AG09309 (cell line): ENCODE measurements at places on chromosomes 6 and 20.

GRCh38 chr20:35600993-35601973, 14.3 kb upstream of the SPAG4 start:
- no peak for DNase-seq

DNA sequence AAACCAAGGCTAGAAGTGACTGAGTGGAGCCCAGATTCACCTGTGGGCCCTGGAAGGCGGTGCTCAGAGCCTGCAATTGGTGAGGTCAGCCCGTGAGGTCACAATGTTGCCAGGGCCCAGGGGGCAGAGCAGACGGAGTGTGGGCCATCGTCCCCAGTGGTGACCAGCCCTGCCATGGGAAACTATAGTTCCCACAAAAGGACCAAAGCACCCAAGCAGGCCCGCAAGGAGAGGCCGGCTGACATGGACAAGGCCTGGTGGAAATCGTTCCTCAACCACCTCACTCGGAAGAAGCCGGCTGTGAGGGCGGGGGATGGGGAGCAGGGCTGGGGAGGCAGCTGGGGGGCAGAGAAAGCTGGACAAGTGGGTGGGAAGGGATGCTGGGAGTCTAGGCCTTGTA, at the start of gene C20orf144:
TSS of gene C20orf144 (plus strand) at position 156 of the 400 bp plus-strand sequence. CDS start at position 175, 19 bp downstream.
- DNase-seq: no peak

DNA sequence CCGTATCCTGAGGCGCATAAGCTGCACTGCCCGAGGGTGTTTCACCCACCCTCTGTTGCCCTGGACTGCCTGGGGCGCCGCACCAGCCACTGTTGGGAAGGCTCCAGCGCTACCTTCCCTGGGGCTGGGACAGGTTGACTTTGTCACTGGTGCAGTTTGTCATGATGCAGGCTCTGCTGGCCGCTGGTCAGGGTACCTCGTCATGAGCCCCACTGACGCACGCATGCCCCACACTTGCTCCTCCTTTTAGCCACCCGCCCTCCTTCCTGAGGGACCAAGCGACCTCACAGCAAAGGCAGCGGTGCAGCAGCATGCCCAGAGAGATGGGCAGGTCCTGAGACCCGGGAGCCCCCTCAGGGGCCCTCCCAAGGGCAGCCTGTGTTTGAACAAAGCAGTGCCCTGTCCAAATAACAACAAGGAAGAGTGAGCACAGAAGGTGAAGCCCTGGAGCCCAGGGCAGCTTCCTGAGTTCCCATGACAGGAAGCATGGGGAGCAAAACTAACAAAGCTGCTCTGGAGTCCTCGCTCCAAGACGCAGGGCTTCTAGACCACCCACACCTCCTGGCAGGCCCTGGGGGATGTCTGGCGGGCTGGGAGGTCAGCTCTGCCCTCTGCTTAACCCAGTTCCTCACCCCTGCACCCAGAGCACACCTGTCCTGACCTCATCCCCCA, 50.1 kb upstream of the SMOC2 start:
- no peak for DNase-seq

GRCh38 chr6:120993929-120994572, 340.2 kb downstream of the TBC1D32 start:
- no peak for DNase-seq

GRCh38 chr6:106178900-106179299, 92.8 kb downstream of the PRDM1 start:
- no peak for DNase-seq

- DNase-seq: no peak
These were observed 15.2 kb downstream of the HNF4A start for GRCh38 chr20:44370639-44371218.

DNA sequence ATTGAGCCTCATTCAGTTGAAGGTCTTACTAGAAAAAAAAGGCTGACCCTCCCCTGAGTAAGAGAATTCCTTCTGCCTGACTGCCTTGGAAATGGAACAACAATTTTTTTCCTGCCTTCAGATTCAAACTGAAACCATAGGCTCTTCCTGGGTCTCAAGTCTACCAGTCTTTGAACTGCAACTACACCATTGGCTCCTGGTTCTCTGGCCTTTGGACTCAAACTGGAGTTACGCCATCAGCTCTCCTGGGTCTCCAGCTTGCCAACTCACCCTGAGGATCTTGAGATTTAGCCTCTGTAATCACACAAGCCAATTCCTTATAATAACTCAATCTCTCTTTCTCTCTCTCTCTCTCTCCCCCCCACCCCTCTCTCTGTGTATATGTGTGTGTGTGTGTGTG, 36.0 kb upstream of the SNX9 start:
- no peak for DNase-seq

GRCh38 chr6:166494757-166495486, 91.6 kb downstream of the RAMACL start:
- DNase-seq: no peak

DNA sequence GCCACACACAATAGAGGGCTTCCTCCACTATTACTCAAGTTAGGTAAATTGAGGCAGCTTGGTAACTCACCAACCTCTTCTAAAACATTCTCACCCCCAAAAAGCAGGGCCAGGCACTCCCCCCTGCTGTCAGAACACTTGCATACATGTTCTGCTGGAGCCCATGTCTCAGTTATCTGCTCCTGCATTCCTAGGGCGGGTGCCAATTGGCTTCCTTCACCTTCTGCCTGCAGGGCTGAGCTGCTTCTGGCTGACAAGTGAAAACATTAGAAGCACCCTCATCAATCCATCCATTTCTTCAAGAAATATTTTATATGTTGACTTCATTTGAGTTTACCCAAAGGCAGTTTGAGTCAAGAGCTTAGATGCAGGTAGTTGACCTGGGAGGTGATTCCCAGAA, 4.5 kb upstream of the ENTPD6 start:
- no peak for DNase-seq

DNA sequence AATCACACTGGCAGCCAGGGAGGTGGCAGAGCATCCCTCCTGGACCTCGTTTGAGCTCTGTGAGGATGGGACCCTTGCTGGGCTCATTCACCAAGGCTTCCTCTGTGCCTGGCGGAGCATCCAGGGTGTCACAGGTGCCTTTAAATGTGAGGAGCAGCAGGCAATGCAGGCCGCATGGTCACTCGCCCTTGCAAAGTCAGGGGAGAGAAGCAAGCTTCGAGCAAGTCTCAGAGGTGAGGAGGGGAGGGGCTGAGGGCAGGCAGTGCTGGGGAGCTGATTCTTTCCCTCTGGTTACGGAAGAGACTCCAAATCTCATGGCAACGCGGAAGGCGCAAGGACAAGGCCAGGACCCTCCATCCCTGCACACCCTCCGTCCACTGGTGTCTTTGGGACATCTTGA, 182.7 kb upstream of the PMEPA1 start:
- no peak for DNase-seq

DNA sequence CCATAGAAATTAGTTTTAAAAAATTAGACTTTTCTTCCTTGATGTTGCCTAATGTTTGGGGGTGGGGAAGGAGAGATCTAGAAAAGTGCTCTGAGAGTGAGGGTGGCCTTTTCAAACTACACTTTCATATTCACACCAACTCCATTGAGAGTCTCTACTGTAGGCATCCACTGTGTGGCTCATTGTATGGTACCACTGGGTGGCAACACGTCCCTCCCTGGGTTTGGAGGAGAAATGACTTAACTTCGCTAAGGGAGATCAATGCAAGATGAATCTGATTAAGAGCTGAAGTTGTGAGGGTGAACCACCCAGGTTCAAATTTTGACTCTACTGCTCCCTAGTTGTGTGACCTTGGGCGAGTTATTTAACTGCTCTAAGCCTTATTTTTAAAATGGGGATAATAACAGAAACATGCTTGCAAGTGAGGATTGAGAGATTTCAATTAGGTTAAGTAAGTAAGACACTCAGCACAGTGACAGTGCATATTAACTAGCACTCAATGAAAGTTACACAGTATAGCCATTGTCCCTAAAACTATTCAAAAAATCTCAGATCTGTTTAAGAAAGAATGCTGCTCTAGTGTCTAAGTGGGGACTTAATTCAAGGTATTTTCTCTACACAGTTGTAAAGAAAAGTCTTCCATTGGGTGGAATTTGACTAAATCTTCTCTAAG, 193.5 kb upstream of the CNR1 start:
- no peak for DNase-seq

- no peak for DNase-seq
These were observed 9.1 kb downstream of the MTRF1L start for GRCh38 chr6:152993431-152993830.

- no peak for DNase-seq
These were observed 50.8 kb downstream of the PREX1 start for GRCh38 chr20:48777005-48777404.

- no peak for DNase-seq
These were observed 539.3 kb upstream of the ID4 start for GRCh38 chr6:19297880-19298279.

DNA sequence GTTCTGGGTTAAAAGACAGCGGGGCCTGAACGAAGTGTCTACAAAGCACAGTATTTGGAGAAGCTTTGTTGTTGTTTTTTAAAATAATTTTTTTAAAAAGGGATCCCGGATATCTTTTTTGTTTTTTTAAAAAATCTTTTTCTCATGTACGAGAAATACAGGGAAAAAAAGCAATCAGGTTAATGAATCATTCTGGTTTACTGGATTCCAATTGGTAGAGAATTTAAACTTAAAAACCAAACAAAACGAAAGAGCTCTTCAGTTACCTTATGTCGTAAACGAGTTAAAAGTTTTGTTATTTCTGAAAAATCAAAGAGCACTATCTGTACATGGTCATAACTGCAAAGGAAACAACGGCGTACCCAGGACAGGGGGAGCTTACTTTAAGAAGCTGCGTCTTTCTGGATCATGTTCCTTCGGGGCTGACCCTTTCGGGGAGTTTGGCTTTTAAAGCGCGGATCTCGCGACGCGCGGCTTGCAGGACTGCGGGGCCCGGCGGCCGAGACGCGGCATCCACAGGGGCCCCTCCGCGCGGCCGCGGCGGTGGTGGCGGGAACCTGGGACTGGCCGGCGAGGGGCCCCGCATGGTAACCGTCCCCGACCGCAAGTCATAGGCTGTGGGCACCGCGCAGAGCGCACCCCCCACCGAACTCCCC, 927 bp downstream of the IL20RA start:
- DNase-seq: no peak

DNA sequence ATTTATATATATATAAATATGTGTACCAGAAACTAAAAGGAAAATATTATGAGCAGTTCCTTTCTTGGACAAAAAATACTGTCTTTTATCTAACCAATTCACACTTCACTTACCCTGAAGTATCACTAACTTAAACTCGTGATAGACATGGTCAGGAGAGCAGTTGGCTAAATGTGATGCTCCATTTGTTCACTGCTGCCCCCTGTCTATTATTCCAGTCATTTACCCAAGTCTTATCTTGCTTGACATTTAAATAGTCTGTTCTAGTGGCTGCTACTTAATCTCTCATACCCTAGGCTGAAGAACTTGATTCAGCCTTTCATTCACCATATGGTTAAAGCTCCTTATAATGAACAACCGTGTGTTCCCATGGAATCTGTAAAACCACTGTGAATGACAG, 789.6 kb upstream of the EYS start:
- DNase-seq: no peak

DNA sequence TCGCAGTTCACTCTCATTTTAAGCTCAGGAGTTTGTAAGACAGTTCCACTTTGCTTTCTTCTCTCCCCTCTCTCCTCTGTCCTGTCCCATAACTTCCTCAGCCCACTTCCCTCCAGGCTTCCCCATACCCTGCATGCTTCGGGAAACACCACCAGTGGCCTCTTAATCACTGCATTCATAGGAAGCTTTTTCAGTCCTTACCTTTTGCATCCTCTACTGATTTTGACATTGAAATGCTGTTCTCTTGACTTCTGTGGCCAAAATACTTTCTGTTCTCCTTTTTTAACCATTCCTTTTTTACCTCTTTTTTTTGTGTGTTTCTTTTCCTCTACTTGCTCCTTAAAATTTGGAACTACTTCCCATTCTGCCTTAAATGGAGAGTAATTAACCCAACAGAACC, 69.7 kb downstream of the HIVEP1 start:
- DNase-seq: no peak

DNA sequence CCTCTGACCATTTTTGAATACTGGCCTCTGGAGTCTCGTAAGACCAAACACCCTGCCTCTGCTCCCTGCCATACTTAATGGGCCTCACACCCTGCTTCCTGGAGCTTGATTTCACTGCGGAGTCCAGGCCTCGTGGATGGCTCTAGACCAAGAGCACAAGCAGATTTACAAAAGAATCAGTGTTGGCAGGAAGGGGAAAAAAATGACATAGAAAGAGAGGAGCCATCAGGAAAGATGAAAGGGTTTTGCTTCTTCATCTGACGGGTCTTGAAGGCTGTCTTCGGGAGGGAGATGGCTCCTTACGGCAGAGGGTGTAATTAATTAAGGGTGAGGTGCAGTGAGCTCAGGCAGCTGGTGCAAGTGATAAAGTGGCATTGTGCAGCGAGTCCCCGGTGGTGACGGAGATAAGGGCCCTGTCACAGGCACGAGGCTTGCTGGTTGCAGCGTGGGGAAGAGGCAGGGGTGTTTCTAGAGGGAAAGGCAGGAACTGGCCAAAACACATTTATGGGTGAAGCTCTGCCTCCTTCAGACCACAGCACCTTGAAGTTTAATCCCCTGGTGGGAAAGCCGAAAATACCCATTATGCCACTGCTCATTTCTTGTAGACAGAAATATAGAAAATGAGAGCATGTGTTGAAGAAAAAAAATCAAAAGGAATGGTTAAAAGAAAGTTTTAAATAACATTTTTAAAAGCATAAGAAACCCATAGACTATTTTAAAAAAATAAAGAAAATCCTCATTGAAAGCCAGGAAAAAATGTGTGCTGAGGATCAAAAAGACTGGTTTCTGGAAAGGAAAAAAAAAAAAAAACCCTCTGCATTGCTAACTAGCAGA, 128.6 kb upstream of the LRFN2 start:
- DNase-seq: no peak

DNA sequence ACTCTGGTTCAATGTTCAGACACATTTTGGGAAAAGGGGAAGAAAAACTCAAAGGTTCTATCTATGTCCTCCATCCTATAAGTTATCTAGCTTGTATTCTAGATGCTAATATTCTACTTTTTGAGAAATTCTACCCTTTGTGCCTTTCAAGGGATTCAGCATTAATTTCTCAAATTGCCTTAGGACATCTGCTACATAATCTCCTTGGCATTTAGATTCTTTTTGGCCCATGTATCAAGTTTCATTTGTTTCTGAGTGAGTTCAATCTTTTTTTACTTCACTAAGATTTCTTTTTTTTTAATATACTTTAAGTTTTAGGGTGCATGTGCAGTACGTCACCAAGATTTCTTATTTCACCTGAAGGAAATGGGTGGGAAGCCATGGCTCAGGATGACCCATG, 232.7 kb upstream of the TENT5A start:
- no peak for DNase-seq

- no peak for DNase-seq
These were observed 221.3 kb downstream of the DLL1 start for GRCh38 chr6:170069611-170070010.

GRCh38 chr6:36765190-36765589, 67.6 kb downstream of the RAB44 start:
- no peak for DNase-seq
